ENCODE measurements at places on chromosomes 7 and 10.

DNA sequence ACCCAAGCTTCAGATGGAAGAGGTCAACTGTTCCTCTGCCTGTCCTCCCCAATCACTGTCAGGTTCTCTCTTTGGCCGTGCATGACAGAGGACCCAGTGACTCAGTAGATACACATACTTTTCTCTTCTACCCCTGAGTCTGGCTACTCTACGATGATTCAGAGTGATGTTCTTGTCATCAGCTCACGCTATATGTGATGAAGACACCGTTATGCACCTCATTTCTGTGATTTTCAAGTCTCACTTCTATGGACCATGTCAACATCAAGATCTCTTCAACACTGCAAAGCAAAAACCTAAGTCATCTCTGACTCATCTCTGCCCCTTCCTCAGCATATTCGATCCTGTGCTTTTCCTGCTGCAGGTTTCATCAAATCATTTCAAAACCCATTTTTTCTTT, 76.6 kb upstream of the DGKI start:
- DNase-seq: peak; percentile 44

DNA sequence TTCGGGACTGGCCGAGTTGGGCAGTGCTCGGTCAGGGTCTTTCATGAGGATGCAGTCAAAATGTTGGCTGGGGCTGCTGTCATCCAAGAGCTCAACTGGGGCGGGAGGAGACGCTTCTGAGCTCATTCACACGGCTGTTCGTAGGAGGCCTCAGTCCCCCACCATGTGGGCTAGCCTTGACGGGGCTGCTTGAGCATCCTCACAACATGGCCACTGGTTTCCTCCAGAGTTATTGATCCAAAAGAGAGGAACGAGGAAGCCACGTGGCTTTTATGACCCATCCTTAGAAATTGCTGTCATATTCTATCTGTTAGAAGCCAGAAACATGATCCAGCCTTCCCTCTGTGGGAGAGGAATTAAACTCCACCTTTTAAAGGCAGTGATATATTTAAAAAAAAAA, 68.1 kb downstream of the GTF2IRD1 start:
- DNase-seq: no peak

DNA sequence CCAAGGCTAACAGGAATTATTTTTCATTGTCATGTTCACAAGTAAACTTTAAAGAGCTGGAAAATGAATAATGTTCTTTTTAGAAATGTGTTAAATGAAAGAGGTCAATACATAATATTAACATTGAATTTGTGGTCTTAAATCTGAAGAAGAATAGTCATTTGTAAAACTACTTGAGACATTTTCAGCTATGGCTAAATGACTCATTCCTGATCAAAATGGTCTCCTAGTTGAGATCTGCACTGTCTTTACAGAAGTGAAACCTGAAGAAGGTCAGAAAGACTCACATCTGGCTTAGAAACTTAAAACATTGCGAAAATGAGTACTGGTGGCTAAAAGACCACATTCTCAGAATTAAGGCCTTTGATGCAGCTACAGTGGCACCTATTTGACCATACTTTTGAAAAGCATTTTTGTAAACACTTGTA, 5.9 kb downstream of the PIK3CG start:
- DNase-seq: no peak

- no peak for DNase-seq
Measured at GRCh38 chr10:43307306-43307705, 40.4 kb upstream of the RASGEF1A start.

GRCh38 chr7:88664630-88665233, 94.8 kb upstream of the ZNF804B start:
- peak; percentile 55 for DNase-seq

DNA sequence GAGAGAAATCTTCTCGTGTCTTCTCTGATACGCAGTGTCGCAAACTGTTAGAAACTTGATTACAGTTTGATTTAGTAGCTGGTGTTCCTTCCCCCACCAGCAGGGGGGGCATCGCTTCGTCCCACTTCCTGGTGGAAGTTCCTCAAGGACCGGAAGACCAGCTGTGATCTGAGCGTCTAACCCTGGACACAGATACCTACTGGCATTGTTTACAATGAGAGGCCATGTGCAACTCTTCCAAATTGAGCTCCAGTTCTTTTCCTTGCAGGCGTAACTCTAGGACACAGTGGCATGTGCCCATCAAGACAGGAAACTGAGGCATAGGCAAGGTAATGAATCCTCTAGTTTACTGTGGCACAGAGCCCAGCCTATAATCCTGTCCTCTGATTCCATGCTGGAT, 219.0 kb downstream of the CCDC3 start:
- peak; percentile 51 for DNase-seq

- DNase-seq: no peak
Measured at GRCh38 chr7:132509643-132510042, 66.6 kb downstream of the PLXNA4 start.

GRCh38 chr7:100428967-100429636, 529 bp upstream of the MEPCE start:
- DNase-seq: peak; percentile 100

GRCh38 chr10:49666685-49667084, 12.8 kb upstream of the C10orf53 start:
- DNase-seq: no peak

DNA sequence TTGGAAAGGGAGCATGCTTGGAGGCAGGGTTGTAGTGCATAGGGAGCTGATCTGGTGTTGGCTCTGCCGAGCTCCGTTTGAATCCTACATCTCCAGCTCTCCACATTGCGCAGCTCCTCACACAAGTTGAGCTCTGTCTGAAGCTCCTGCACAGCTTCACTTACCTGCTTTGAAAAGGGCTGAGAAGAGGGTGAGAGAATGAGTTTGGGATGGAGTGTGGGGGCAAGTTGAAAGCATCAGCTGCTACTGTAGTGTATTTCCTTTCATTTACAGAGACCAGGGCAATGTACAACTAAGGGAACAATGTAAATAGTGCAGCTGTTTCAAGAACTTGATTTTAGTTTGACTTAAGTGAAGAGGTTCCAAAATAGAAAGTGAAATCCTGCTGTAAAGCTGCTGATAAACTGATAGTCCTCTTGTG, 88.5 kb downstream of the VTI1A start:
- DNase-seq: no peak

DNA sequence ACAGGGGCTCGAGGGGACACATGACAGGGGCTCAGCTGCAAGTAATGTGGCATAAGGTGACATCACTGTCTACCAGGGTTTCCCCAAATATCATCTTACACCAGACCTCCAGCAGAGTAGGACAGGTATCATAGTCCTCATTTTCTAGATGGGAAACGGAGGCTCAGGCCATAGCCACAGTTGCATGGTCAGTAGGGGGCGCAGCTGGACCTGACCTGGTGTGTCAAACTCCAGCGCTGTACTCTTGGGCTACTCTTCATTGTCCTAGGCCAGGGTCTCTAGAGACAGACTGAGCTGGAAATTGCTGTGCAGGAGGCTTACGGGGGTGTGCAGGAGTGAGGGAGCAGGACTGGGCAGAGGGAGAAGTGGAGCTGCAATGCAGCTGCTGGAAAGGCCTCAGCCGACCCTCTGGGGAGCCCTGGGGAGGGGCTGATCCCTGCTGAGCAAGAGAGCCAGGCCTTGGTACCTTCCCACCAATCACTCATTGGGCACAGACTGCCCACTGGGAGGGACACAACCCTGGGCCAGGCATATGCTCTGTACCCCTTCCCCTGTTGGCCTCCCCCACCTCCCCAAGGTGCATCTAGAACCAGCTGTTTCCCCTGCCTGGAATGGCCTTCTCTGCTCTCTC, 89.9 kb downstream of the CDH23 start:
- DNase-seq: peak; percentile 47

DNA sequence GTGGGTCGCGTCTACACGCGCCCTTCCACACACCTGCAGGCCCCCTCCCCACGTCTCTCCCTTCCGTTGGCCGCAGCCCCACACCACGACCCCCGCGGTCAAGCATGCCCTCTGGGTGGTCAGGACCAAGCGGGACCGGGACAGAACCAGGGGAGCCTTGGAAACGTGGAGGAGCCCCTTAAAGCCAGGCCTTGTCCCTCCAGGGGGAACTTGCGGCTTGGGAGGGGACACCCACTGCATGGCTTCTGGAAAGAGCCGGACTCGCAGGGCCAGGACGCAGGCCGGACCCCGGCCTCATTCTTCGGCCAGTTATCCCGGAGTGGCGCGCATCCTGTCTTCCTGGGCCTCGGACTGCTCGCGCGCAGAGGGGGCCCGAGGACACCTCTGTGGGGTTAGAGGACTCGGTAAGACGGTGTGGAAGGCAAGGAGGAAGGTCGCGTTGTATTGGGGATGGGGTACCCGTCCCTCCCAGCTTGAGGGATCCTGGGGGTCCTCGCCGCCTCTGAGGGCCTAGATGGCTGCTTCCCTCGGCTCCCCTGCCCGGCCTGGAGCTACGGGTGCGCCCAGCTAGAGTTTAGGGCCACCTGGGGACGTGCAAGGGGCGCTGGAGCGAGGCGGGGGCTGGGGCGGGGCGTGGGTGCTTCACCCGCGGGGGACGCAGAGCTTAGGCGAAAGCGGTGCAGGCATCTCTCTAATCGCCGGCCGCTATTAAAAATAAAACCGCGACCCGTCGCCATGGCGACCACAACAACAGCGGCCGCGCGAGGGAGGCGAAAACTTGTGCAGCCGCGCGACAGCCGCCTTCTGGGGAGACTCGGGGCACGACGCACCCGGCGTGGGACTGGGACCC, 1.8 kb upstream of the PDGFA start:
- DNase-seq: peak; percentile 44

- DNase-seq: no peak
Measured at GRCh38 chr10:97830064-97830463, 19.6 kb upstream of the GOLGA7B start.

DNA sequence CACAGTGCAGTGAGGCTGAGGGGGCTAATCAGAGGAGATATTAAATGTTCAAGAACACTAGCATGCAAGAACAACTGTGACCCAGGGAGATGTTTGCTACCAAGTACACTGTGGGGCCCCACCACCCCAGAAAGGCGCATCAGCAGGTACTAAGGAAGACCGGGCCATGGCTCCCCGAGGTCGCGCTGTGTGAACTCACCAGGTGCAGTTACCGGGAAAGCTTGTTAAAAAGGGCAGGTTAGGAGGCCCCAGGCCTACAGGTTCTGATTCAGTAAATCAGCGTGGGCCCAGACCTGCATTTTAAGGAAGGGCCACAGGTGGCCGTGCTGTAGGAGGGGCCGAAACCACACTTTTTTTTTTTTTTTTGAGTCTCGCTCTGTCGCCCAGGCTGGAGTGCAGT, 54.6 kb downstream of the TMEM209 start:
- DNase-seq: no peak
